Cortex of kidney (tissue), 1 donor: ENCODE measurements at places on chromosomes 7 and 10.

GRCh38 chr10:117421985-117422384, 46.7 kb upstream of the PDZD8 start:
- DNase-seq: no peak

DNA sequence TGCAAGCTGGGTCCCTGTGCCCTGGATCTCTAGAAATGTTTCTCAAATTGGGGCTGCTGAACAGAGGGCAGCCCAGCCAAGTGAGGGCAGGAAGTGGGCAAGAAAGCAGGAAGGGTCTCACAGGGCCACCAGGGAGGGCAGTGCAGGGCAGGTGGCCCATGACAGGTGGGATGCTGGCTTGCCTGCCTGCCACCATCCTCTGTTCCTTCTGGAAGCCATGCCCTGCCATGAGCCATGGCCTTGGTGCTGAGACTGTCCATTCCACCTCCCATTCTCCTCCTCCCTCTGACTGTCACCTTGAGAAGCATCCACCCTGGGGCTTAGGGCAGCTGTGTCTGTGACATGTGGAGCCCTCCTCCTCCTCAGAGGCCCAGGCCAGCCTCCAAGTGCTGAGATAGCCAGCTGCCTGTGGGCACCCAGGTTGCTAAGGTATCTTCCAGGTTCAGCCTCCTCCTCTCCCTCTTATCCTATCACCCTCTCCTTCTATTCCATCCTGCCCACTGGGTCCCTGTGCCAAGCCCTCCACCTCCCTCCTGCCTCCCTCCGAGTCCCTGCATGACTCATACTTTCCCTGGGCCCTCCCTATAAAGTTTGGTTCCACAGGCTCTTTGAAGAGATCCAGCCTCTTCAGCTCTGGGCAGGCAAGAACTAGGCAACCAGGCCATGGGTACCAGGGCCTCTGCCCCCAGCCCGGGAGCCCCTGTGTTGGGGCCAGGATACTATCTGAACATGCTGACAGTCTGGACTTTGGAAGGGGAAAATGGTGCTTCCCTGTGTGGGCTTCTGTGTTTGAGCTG, 1.3 kb downstream of the VSIR start:
- no peak for DNase-seq

GRCh38 chr10:20614911-20615310, 282.2 kb downstream of the NEBL start:
- DNase-seq: no peak

DNA sequence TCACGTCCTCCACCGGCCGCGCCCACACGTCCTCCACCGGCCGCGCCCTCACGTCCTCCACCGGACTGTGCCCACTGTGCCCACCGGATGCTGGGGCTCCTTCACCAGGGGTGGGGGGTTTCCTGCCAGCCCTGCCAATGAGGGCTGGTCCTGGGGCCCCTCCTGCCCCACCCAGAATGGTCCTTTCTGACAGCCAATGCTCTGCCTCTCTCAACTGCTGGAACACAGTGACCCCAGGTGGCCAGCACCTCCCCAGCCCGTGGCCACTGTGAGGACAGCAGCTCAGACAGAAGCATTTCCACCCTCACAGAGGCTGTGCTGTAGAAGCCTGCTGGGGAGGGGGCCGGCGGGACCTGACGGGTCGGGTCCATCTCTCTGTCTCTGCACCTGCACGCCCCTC, 90.1 kb upstream of the DNAAF5 start:
- no peak for DNase-seq

DNA sequence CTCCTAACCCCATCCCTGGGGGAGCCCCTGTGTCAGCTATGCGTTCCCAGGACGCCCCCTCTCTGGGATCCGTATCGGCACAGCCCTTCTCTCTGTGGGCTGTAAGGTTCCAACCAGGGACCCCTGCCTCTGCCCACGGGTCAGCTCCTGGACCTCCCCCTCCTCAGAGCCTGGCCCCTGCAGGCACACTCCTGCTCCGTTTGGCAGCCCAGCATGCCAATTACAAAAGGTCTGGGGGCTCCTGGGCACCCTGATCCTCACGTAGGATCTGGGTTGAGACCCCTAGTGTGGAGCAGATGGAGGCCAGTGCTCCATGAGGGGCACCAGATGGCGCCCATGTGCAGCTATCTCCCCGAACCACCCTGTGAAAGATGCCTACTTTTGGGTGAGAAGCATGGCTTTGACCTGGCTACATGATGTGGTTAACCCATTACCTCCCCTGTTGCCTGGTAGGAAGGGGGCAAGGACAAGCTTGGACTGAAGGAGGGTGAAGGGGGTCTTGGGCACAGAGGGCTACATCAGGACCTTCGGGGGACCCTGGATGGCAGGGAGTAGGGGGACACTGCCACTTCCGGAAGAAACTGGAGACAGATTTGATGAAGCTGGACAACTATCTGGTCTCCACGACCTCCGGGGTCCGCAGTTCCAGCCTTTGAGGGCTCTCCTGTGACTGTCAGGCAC, 9.0 kb downstream of the TACR2 start:
- DNase-seq: no peak

- no peak for DNase-seq
These were observed 67.9 kb downstream of the ADCY1 start for GRCh38 chr7:45642044-45642443.

DNA sequence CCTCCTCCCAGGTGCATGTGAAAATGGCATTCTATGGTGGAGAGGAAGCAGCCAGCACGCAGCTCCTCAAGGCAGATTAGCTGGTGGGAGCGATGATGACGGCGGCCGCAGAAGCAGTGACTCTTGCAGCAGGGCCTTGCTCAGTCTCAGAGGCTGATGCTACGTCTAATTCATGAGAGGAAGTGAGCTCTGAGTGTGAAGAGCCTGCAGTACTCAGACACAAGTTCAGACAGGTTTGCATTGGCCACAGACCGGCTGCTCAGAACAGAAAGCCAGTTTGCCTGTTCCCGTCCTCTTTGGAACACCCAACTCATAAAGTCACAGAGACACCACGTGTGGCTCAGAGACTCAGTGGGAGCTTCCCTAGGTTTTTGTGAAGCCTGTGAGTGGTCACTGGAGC, 136.5 kb downstream of the ADARB2 start:
- no peak for DNase-seq

DNA sequence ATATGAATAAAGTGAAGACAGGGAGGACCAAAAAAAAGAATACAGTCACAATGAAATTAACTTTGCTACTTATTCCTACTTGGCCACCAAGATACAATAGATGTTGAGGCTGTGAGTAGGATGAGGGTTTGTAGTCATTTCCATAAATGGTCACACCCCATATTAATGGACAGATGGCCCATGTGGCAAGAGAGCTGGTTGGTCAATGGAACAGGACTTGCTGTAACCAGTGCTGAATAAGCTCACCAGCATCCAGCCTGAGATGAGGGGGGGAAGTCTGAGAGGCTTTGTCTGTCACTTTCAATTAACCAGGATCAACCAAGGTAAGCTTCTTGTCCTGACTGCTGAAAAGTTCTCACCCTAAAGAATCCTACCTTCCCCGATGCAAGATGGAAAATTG, 130.4 kb upstream of the KCNMA1 start:
- DNase-seq: no peak

GRCh38 chr10:87930934-87931835, 67.8 kb downstream of the PTEN start:
- DNase-seq: no peak

- no peak for DNase-seq
These were observed 49.4 kb upstream of the DPYSL4 start for GRCh38 chr10:132137111-132138072.

DNA sequence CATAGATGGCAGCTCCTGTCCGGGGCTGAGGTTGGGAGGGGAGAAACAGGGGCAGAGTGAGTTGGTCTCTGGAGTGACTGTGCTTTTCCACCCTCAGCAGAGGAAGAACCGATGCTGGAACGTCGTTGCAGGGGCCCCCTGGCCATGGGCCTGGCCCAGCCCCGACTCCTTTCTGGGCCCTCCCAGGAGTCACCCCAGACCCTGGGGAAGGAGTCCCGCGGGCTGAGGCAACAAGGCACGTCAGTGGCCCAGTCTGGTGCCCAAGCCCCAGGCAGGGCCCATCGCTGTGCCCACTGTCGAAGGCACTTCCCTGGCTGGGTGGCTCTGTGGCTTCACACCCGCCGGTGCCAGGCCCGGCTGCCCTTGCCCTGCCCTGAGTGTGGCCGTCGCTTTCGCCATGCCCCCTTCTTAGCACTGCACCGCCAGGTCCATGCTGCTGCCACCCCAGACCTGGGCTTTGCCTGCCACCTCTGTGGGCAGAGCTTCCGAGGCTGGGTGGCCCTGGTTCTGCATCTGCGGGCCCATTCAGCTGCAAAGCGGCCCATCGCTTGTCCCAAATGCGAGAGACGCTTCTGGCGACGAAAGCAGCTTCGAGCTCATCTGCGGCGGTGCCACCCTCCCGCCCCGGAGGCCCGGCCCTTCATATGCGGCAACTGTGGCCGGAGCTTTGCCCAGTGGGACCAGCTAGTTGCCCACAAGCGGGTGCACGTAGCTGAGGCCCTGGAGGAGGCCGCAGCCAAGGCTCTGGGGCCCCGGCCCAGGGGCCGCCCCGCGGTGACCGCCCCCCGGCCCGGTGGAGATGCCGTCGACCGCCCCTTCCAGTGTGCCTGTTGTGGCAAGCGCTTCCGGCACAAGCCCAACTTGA, 2.7 kb downstream of the REPIN1 start:
- no peak for DNase-seq

DNA sequence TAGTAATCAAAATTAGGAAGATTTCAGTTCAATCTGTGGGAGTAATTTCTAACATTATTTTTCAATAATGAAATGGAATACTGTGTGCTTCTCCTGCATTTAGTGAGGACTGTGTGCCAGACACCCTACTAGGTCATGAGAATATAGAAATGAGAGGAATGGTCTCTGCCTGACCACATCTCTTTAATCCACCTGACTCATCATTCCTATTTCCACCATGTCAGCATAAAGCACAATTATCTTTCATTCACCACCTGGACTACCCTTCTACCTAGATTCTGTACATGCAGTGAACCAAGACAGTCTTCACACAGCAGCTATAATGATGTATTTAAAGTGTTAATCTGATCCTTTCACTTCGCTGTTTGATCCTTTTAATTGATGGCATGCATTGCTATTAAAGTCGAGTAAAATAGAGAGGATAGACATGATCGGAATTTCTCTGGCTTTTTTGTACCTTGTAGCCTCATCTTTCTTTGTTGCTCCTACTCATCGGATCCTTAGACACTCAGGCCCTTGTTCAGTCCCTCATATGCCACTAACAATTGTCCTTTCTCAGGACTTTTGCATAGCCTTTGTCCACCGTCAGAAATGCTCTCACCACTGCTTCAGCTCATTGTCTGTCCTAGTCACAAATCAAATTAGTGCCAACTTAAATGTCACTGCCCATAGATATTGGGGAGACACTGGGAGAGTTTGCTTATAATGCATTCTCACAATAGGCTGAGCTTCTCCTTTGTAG, 1037.1 kb downstream of the REEP3 start:
- no peak for DNase-seq

- DNase-seq: no peak
These were observed 13.1 kb downstream of the BRAT1 start for GRCh38 chr7:2542011-2542915.

GRCh38 chr10:46232084-46232483, 54.7 kb upstream of the ANTXRL start:
- DNase-seq: no peak

- no peak for DNase-seq
These were observed 1.5 kb downstream of the ENTPD7 start for GRCh38 chr10:99660662-99661376.

- no peak for DNase-seq
These were observed 37.0 kb downstream of the NHLRC2 start for GRCh38 chr10:113891476-113891875.

GRCh38 chr10:46534828-46535524, 21.5 kb downstream of the GPRIN2 start:
- DNase-seq: no peak

DNA sequence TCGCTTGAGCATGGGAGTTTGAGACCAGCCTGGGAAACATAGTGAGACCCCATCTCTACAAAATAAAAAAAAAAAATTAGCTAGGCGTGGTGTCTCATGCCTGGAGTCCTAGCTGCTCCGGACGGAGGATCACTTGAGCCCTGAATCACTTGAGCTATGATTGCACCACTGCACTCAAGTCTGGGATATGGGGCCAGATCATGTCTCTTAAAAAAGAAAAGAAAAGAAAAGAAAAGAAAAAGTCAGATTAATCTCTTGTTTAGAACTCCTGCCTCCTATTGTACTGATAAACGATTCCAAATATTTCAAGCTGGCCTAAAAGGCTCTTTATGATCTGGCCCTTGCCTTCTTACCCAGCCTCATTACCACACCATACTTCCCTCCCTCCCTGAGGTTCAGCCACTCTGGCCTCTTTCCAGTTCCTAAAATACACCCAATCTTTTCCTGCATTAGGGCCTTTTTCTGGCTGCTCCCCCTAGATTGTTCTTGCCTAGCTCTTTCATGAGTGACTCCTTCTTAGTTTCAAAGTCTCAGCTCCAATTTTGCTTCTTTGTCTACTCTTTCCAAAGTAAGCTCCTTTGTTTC, 41.7 kb downstream of the VCL start:
- no peak for DNase-seq

- no peak for DNase-seq
These were observed 117.0 kb upstream of the BTBD16 start for GRCh38 chr10:122154031-122154544.

- DNase-seq: no peak
These were observed at the start of gene NANOS1 for GRCh38 chr10:119029613-119030420. Gene NANOS1 (plus strand): TSS chr10:119029714. CDS start chr10:119029802, 88 bp downstream.

GRCh38 chr10:11573497-11573896, 38.0 kb downstream of the USP6NL start:
- no peak for DNase-seq
